ENCODE measurements at places on chromosomes 2 and 18.

GRCh38 chr2:97646977-97647376, 1.1 kb downstream of the COX5B start:
- DNase-seq, result no peak

GRCh38 chr18:62426191-62426488, 96.7 kb upstream of the ZCCHC2 start:
- DNase-seq, result no peak

- no peak for DNase-seq
Observed at GRCh38 chr2:239285932-239286230, 114.9 kb downstream of the HDAC4 start.

GRCh38 chr2:58514252-58514651, 273.1 kb upstream of the FANCL start:
- no peak for DNase-seq

- DNase-seq, result no peak
Observed at GRCh38 chr2:153004627-153005026, 286.2 kb downstream of the ARL6IP6 start.

GRCh38 chr2:121524685-121525425, 5.8 kb upstream of the RNU4ATAC start:
- DNase-seq, result no peak

DNA sequence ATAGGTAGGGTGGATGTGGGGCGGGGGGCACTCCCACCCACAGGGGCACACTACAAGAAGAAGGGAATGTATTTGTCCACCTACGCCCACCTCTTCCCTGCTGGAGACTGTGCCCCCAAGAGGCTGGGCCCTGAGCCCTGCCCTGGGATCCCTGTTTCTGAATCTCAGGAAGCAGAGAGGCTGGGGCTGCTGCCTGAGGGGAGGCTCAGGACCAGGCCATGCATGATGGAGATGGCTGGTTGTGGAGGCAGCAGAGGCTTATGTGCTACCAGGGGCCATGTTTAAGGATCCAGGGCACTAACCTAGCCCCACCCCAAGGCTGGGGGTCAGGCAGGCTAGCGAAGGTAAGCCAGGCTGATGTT, 81.1 kb upstream of the OTOF start:
- DNase-seq, result no peak

DNA sequence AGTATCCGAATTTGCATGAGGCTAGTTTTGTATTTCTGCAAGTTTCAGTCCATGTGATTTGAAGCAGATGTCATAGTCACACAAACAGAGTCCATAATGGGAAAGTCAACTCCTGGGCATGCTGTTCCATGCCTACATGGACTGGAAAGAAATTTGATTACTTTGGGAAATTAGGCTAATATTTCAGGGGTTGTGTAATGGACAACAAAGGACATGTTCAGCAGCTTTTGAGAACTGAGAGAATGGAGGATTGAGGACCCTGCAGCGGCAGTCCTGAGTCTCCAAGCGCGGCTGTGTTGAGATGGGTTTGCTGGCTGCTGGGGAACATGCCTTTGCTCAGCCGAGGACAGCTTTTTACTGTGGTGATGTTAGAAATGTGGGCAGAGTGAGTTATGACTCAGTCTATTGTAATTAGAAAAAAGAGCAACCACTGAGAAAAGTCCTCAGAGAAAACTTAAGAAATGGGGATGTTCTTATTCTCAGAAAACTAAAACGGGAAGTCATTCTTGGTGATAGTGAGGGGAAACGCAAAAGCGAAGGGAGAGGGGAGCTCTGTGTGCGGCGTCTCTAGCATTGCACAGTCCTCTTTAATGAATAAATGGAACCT, 149.2 kb downstream of the FAM210A start:
- DNase-seq, result no peak

- no peak for DNase-seq
Observed at GRCh38 chr2:58239243-58239925, 1.7 kb downstream of the FANCL start.

GRCh38 chr2:33134086-33134771, 187.5 kb downstream of the LTBP1 start:
- no peak for DNase-seq

GRCh38 chr2:128491692-128492244, 173.1 kb upstream of the HS6ST1 start:
- DNase-seq, result no peak

DNA sequence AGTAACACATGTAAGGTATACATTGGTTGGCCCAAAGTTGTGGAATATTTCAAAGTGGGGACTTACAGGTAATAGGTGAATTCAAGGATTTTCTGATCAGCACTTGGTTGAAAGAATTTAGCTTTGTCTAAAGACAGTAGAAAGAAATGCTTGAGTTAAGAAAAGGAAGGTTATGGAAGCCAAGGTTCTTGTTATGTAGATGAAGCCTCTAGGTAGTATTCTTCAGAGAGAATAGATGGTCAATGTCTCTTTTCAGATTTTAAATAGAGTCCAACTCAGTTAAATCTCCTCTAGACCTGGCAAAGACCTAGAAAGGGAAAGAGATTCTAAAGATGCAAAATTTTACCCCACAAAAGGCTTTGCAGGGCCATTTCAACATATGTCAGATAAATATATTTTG, 157.4 kb downstream of the ANKRD30B start:
- no peak for DNase-seq

DNA sequence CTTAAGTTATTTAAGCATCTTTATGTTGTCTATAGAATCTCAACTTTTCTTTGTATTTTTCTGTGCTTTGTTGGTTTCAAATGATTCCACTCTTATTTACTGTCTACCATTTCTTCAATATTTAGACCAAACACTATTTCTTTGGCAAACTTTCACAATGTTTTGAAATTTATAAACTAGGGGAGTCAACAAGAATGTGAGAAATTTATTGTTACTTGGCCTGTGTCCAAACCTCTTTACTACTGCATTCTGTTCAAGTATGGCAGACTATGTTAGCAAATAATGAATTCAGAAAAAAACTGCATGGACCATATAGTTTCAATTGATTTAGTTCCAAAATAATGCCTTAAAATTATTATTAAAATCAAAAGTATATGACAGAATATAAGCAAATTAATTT, 470.2 kb downstream of the FBXO15 start:
- no peak for DNase-seq

GRCh38 chr18:12442946-12443345, 35.2 kb downstream of the PRELID3A start:
- DNase-seq, result no peak

GRCh38 chr2:186201371-186201770, 284.7 kb upstream of the ZC3H15 start:
- no peak for DNase-seq
